ENCODE measurements at places on chromosomes 5 and 9.

DNA sequence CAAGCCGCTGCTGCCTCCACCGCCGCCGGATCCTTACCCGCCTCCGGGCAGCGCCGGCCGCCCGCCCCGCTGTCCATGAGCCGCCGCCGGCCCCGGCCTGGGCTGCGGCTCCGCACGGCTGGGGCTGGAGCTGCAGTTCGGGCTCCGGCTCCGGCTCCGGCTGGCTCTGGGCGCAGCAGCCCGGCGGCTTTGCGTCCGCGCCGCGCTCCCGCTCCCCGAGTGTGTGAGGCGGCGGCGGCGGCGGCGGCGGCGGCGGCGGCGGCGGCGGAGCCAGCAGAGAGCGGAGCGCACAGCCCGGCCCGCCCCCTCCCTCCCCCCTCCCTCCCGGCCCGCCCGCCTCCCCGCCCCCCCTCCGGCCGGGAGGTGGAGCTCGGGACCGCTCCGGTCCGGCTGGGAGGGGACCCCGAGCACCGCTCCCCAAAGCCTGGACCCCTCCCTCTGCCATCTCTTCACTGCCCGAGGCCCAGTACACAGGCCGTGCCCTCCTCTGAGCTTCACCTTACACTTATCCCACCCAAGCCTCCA, at the start of gene PCDH1:
PCDH1 (minus strand) TSS at position 225 of the 525 bp plus-strand sequence; CDS start at position 77, 148 bp downstream.
- no peak for DNase-seq

GRCh38 chr5:14125262-14125661, 17.9 kb upstream of the TRIO start:
- DNase-seq, result no peak

- no peak for DNase-seq
These were observed 123.7 kb downstream of the PSD2 start for GRCh38 chr5:139919308-139919707.

DNA sequence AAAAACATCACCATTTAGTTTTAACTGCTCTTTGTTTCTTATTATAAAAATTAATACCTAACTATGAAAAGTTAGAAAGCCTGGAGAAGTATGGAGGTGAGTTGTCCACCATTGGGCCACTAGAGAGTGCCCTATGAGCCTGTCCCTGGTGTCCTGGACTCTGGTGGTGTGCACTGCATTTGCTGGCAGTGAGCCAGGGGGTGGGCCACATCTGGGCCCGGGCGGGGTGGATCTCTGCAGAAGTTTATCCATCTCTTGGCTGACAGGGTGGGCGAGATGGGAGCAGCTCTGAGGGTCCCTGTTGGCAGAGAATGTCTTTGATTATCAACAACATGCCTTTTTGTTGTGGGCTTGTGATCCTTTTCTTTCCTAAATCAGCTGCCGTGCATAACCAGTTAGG, 8.2 kb downstream of the TENT4A start:
- no peak for DNase-seq

- DNase-seq, result peak; percentile 71
These were observed at the start of gene NDUFS6 for GRCh38 chr5:1801222-1801966. NDUFS6 (plus strand) TSS chr5:1801407; CDS start chr5:1801418, 11 bp downstream.

GRCh38 chr5:14712666-14713065, 48.1 kb downstream of the OTULIN start:
- no peak for DNase-seq

GRCh38 chr5:84286662-84287061, 98.0 kb downstream of the EDIL3 start:
- no peak for DNase-seq

- no peak for DNase-seq
These were observed 141.8 kb upstream of the MAST4 start for GRCh38 chr5:66454186-66455078.

GRCh38 chr5:146703899-146704298, 174.7 kb downstream of the PPP2R2B start:
- no peak for DNase-seq

- DNase-seq, result no peak
These were observed 92.5 kb downstream of the TLE1 start for GRCh38 chr9:81596679-81597418.

- no peak for DNase-seq
These were observed 33.5 kb downstream of the TLX3 start for GRCh38 chr5:171342362-171343111.

- no peak for DNase-seq
These were observed 110.9 kb downstream of the GRIA1 start for GRCh38 chr5:153601377-153601776.

- DNase-seq, result no peak
These were observed 237.1 kb upstream of the PUM3 start for GRCh38 chr9:3080951-3081350.

GRCh38 chr5:143541943-143542797, 138.7 kb upstream of the NR3C1 start:
- DNase-seq, result no peak

DNA sequence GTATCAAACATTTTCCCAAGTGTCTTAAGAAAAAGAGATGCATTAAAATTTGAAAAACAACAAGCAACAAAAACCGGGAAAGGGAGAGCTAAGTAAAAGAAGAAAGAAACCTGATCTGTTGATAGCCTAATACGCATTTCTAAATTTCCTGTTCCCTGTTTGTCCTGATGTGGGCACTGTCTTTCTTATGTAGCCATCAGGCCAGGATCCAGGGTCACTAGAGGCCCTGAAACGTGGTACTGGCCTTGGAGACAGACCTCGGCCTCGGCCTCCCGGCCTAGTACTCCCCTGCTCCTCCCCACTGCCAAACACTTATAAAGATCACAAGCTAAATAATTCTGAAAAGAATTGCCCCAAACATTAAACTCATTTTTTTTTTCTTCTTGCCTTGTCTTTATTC, 547.2 kb downstream of the IRX1 start:
- no peak for DNase-seq

GRCh38 chr5:94545870-94546625, 72.4 kb downstream of the KIAA0825 start:
- DNase-seq, result no peak

DNA sequence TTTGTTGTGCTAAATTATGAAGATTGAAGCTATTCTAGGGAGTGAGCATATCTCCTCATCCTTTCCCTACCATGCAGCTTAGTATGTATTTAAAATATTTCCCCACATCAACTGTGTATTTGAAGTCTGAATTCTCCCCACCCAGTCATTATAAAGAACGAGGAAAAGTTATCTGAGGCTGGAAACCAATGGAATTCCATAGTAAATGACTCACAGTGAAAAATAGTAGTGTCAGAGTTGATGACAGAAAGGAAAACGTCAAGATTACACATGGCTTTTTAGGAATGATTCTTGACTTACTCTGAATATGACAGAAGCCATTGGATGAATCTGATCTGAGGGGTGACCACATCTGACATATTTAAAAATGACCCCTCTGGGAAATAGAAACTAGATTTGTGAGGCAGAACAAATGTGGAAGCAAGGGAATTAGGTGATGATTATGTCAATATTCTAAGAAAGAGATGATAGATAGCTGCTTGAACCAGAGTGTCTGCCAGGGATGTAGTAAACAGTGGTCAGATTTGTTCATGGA, 1768.9 kb upstream of the CDH9 start:
- no peak for DNase-seq

DNA sequence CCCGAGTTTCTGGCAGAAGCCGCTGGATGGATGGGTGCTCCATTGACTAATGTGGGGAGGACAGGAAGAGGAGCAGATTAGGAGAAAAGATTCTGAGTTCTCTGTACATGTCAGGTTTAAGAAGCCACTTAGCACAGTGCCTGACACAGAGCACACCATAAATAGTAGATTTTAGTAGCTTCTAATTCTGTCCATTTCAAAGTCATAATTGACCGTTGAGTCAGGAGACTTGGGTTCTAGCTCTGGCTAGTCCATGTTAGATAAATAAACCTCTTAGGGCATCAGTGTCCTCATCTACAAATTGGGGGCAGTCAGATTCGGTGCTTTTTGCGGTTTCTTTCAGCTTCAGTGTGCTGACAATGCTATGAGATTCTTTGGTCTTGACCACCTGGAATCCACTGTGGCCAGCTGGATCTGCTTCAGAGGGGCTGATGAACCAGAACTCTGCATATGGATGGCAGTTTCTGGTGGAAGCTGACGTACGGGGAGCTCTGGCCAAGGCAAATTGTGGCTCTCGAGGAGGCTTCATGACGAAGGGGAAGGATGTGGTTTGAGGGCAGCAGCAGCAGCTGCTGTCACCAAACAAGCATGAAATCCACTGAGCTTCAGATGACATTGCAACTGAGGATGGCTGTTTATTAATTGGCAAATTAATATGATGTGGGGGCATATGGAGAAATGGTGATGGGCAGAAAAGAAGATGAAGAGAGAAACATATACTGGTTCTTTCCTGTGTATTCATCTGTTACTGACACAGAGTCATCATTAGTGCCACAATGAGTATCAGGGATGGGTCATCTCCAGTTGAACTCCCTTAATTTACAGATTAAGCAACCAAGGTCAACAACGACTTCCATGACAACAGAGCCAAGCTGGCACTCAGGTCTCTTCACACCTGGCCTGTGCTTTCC, 134.4 kb downstream of the AOPEP start:
- peak; percentile 22 for DNase-seq

DNA sequence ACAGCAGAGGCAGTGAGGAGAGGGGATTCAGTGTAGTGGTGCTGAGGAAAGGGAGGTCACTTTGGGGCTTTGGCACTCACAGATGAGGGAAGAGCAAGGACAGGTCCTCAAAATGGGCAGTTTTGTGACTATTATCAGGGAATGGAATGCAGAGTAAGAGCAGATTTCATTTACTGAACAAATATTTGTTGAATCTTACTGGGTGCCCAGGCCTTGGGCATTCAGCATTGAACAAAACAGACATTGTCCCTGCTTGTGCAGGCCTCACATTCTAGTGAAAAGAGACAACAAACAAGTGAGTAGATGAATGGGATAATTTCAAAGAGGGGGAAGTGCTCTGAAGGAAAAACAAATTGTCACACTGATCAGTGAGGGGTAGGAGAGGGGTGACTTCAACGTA, 404.1 kb downstream of the DMRT2 start:
- no peak for DNase-seq

GRCh38 chr5:113109344-113109743, 132.7 kb downstream of the DCP2 start:
- DNase-seq, result no peak

DNA sequence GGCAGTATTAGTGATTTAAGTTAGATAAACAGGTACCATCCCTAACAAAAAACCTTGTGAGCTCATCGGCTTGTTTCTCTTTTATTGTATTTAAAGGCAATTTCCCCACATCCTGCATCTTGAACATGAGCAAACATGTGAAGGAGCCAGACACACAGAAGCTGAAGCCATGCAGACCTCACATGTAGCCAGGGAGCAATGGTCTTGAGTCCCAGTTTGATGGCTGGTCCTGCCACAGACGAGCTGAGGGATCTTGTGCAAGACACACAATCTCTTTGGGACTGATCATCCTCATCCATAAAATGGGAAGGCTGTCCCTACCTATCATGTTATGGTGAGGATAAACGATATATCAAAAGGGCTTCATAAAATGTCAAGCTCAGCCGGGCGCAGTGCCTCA, 29.6 kb upstream of the XPA start:
- no peak for DNase-seq

DNA sequence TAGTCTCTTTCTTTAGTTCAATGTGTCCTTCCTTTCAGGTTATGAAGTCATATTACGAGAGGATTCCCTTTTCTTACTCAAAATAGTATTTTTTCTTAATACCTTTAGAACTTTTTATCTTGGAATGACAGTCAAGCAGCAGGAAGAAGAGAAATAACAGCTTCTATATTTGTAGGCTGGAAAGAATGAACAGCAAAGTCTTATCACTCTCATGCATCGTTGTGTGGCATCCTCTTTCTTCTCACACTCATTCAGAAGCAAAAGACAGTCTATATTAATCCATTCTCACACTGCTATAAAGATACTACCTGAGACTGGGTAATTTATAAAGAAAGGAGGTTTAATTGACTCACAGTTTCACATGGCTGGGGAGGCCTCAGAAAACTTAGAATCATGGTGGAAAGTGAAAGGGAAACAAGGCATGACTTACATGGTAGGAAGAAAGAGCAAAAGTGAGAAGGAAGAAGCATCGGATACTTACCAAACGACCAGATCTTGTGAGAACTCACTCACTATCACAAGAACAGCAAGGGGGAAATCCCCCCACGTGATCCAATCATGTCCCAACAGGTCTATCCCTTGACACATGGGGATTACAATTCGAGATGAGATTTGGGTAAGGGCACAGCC, 1646.1 kb upstream of the CDH6 start:
- no peak for DNase-seq

GRCh38 chr9:131645078-131645776, 94.6 kb downstream of the RAPGEF1 start:
- DNase-seq, result no peak

DNA sequence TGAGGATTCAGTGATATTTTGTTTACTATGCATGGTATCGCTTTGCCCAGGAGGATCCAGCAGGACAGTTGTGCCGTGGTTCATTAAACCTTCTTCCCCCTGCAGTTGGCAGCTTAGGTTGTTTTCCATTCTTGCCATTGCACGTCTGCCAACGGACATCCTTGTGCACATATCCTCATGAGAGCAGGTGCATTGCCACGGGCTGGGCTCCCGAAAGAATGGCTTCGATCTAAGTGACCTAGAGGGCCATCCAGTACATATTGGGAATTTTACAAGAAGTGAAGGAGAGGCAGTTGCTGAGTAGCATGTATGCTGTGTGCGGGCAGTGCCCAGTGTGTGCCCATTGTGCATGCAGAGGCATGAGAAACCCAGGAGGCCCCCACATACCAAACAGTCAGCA, 22.1 kb downstream of the HRH2 start:
- DNase-seq, result no peak

DNA sequence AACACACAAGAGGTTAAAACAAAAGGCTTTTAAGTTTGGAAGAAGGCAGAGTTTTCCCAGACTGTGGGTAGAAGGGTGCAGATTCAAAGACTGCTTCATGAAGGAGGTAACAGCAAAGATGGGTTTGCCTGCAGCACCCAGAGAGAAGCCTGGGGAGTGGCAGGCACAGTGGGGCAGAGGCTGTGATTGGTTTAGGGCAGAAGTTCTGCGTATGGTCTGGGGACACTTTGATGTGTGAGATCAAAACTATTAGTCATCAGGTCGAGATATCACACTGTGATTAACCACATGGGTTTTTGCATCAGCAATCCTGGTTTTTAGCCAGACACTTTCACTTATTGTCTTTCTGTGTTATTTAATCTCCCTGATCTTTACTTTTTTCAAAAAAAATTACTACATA, 188.8 kb upstream of the GLRA1 start:
- DNase-seq, result peak; percentile 16

DNA sequence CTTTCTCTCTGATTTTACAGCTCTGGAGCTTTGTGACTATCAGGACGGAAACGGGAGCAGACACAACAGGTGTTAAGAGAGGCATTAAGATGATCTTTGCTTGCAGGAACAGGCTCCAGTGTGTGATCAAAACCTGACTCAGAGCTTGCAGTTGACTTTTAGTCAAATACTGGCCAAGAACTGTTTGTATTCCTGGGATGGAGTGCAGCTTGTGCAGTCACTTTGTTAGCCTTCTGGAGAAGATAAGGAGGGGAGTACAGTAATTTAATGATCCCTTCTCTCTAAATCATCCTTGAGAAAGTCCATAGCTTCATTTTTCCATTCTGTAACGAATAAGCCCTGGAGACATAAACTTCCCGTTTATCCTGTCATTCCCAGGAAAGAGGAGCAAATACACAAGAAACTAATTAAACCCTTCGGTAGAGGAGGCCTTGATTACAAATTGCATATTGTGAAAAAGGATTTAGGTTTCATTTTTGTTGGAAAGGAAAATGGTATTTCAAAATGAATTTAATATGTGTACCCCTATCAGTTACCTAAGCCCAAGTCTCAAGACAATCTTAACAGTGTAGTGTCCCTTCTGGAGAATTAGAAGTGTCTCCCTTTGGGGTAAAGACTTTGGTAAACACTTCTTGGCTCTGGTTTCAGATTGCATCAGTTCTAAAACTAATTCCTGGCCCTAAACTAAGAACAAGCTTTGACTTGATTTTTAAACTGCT, 3.1 kb upstream of the STOM start:
- DNase-seq, result no peak

- DNase-seq, result no peak
These were observed 8.9 kb upstream of the FOXB2 start for GRCh38 chr9:77010527-77010926.

Measured in activated CD8-positive, alpha-beta memory T cell treated with anti-CD3 and anti-CD28 coated beads for 4 hours (primary cell).